ENCODE measurements at places on chromosomes 16 and 17. TPM values are rescaled to one million over a fixed set of nuclear protein-coding genes. Genes with fewer than 3 reads are reported as not detected.

The HS3ST3A1 gene
- 22.2 TPM for total RNA-seq

The GH2 gene
- total RNA-seq, result not detected

The EPOP gene
- total RNA-seq, result 6.6 TPM

The TMEM100 gene
- total RNA-seq, result 1.0 TPM

Measured in SJCRH30 (cell line).